ENCODE measurements at places on chromosomes 16 and 17. TPM values are rescaled to one million over a fixed set of nuclear protein-coding genes. Genes with fewer than 3 reads are reported as not detected.

The KRT15 gene
- 5.1 TPM for total RNA-seq

The PLEKHG4 gene
- total RNA-seq = 15.7 TPM

The GLOD4 gene
- 171 TPM for total RNA-seq

The TLCD1 gene
- 54.2 TPM for total RNA-seq

The TMEM204 gene
- total RNA-seq = not detected

The ORAI3 gene
- total RNA-seq = 15.0 TPM

The UBE2I gene
- 178 TPM for total RNA-seq

The LRRC46 gene
- 4.0 TPM for total RNA-seq

The KIF2B gene
- total RNA-seq = not detected

The KRT32 gene
- total RNA-seq = not detected

The SLC52A1 gene
- 0.70 TPM for total RNA-seq

The AOC3 gene
- 1.1 TPM for total RNA-seq

The EME1 gene
- total RNA-seq = 17.0 TPM

The SMIM36 gene
- total RNA-seq = not detected

The MFAP4 gene
- total RNA-seq = not detected

The CA5A gene
- not detected for total RNA-seq

The KSR1 gene
- total RNA-seq = 20.2 TPM

The ERN2 gene
- 0.20 TPM for total RNA-seq

The YBX2 gene
- total RNA-seq = 0.47 TPM

The SPHK1 gene
- total RNA-seq = 55.5 TPM

The GCGR gene
- total RNA-seq = 0.35 TPM

The TEKT5 gene
- not detected for total RNA-seq

The RCVRN gene
- not detected for total RNA-seq

The ADAD2 gene
- total RNA-seq = not detected

The HOXB13 gene
- 2.3 TPM for total RNA-seq

The OTOP2 gene
- not detected for total RNA-seq

The MPP2 gene
- 2.4 TPM for total RNA-seq

The BIRC5 gene
- 103 TPM for total RNA-seq

The PAQR4 gene
- 46.5 TPM for total RNA-seq

The ERBB2 gene
- total RNA-seq = 37.2 TPM

The RNF157 gene
- 9.4 TPM for total RNA-seq

The CLEC3A gene
- total RNA-seq = not detected

The EFTUD2 gene
- total RNA-seq = 143 TPM

The KCNAB3 gene
- total RNA-seq = 2.7 TPM

The CDK5RAP3 gene
- 121 TPM for total RNA-seq

The FOXJ1 gene
- total RNA-seq = 0.55 TPM

The SOX8 gene
- total RNA-seq = 1.7 TPM

The RMI2 gene
- 37.1 TPM for total RNA-seq

The SECTM1 gene
- total RNA-seq = 1.4 TPM

The TMEM231 gene
- total RNA-seq = 9.0 TPM

The MAP2K6 gene
- 8.0 TPM for total RNA-seq

The CA7 gene
- not detected for total RNA-seq

The ANKRD40 gene
- total RNA-seq = 53.2 TPM

The TPPP3 gene
- total RNA-seq = 7.5 TPM

The ATP2A1 gene
- 1.3 TPM for total RNA-seq

The DUS2 gene
- 16.7 TPM for total RNA-seq

The TXNDC17 gene
- 393 TPM for total RNA-seq
